ENCODE measurements at places on chromosomes 5 and 9.

GRCh38 chr9:72305707-72306106 is 59.3 kb downstream of the ZFAND5 start:
- DNase-seq: no peak

- DNase-seq: no peak
These were observed 278.0 kb downstream of the CETN3 start for GRCh38 chr5:90131383-90132133.

DNA sequence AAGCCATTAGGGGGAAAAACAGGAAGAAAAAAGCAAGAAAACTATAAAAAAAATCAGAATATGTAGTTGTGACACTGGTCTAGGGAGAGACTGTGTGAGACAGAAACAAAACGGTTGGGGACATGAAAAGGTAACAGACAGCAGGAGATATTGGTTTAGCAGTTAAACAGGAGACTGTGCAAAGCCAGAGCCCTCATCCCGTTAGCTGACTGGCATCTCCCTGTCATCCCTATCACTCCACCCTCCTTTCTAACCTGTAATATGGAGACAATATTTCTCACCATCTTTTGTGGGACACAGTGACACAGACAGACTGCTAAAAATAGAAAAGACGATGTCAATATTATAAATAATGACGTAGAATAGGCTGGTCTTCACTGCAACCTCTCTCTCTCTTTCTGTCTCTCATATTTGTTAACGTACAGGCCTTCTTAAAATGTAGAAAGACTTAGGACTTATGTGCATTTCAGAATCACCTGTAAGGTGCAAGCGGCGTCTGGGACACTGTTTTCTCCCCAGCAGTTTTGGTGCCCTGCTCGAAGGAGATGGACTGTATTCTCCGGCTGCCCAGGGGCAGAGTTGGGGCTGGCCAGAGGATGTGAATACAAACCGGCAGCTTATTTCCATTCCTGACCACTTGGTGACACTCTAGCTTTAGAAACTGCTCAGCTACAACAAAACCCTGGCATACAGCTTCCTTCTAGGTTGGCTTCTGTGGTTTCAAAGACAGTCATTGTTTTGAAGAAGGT is 190.6 kb downstream of the MAT2B start:
- DNase-seq: peak; percentile 73

DNA sequence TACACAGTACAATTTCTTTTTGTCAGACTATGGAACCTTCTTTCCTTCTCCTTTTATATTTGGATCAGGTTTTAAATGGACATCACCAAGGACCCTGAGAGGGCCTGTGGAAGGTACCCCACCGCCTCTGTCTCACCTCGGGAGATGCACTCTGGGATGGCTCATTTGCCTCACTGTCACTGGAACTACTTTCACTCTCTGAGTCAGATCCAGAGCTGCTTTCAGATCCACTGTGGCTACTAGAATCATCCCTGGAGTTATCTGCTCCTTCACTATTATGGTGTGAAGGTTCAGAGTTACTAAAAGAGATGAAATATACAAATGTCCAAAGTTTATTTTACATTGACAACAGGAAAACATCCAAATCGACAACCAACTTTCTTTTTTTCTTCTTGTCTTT is 24.6 kb downstream of the LEAP2 start:
- DNase-seq: no peak

DNA sequence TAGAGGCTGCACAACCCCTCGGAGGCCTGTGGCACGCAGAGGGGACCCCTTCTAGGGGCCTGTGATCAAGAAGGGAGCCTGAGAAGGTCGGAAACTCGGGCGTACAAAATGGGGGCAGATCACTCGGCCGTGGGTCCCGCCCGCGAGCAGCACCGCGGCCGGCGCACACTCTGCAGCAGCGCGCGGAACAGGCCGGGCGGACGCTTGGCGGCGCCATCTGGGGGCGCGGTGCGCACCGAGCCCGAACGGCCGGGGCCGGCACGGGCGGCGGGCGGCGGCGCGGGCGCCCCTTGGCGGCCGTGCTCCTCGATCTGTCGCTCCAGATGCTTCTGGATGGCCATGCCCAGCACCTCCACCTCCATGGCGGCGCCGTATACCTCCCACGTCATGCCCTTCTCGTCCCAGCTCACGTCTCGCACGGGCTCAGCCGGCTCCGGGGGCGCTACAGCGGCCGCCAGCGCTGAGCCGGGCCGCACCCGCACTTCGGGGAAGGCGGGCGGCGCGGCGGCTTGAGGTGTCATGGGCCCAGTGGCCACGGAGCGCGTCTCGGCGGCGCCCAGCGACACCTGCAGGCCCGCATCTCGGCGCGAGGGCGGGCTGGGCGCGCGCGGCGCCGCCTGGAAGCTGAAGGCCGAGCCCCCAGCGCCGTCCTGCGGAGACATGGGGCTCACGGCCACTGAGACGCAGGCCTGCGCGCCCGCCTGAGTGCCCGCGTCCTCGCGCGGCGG is 13.1 kb downstream of the GPRIN1 start:
- DNase-seq: no peak

Data from NCI-H460 (cell line).